Smooth muscle cell of trachea (primary cell): ENCODE measurements at places on chromosomes 16 and 17. TPM values are rescaled to one million over a fixed set of nuclear protein-coding genes. Genes with fewer than 3 reads are reported as not detected.

PLA2G10 gene
- not detected in 2 replicates for total RNA-seq

NLRC5 gene
- 24.4 and 40.0 TPM in 2 replicates for total RNA-seq

CCL17 gene
- not detected in 2 replicates for total RNA-seq

HSD17B2 gene
- total RNA-seq, result 0.17 TPM in 1 of 2 replicates, not detected in the other

CDH5 gene
- total RNA-seq, result 1.5 TPM in 1 of 2 replicates, not detected in the other

NETO2 gene
- total RNA-seq, result 4.3 and 7.0 TPM in 2 replicates
